Skeletal muscle tissue (tissue), 5 donors: ENCODE measurements at places on chromosomes 4 and X. TPM values are rescaled to one million over a fixed set of nuclear protein-coding genes. Genes with fewer than 3 reads are reported as not detected.

Gene AKAP17A
- 13.0 TPM for total RNA-seq

Gene MAGEB18
- total RNA-seq, result not detected

Gene CYLC1
- total RNA-seq, result not detected

Gene TRIM61
- total RNA-seq, result 2.6 TPM
